ENCODE measurements at places on chromosomes 6 and 20.

DNA sequence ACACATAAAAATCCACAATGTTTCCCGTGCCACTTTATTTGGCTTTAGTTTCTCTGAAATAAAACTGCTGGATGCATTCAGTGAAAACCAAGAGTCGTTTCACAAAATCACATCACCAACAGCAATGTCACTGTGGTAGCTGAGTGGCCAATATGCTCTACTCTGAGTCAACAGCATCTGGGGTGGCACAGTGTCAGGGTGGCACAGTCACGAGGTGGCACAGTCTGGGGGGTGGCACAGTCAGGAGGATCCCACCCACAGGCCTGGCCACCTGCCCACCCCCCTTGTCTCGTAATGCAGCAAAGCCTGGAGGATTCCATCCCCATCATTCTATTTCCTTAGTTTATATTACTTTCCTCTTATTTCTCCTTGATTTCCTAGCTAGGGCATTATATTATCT is 87.0 kb downstream of the ANKRD60 start:
- DNase-seq: peak; percentile 80

- no peak for DNase-seq
These were observed 525.4 kb upstream of the ID4 start for GRCh38 chr6:19311786-19312185.

- no peak for DNase-seq
These were observed 5.5 kb downstream of the BMP7 start for GRCh38 chr20:57260934-57261333.

- DNase-seq: no peak
These were observed 8.3 kb downstream of the BAK1 start for GRCh38 chr6:33571637-33572316.

DNA sequence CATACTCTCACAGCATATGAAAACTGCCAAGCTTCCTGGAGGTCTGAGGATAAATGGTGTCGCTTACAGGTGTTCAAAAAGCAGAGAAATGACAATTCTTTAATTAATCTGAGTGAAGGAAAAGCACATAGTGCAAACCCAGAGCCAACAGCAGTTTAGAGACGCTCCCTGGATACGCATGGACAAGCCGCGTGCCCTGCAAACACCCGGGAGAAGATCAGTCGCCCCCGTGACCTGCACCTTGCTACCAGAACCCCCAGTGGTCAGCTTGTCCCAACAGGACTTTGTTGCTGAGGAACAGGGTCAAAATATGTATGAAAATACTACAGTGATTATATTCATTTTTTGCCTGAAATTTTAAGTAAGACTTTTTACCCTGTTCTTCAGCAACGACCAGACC is 93.9 kb downstream of the PSMG4 start:
- no peak for DNase-seq

DNA sequence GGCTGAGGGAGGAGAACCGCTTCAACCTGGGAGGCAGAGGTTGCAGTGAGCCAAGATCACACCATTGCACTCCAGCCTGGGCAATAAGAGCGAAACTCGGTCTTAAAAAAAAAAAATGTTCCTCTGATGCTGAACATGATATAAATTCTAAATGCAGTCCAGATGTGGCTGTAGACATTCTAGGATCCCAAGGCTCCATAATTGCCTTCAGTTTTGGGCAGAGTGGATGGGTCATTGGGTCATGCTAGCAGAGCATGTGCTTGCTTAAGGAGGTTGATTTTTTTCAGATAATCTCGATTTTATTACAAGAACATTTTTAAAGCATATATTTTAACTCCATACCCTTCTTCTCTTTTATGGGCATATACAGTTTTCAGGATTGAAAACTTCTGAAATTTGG is 112.0 kb downstream of the UTRN start:
- DNase-seq: no peak

- no peak for DNase-seq
These were observed 253.0 kb downstream of the TRDN start for GRCh38 chr6:123383718-123384117.

- DNase-seq: no peak
These were observed 52.2 kb downstream of the MANEA start for GRCh38 chr6:95629551-95629950.

GRCh38 chr6:158584236-158584651 is 24.4 kb downstream of the TMEM181 start:
- DNase-seq: no peak

- no peak for DNase-seq
These were observed 145.3 kb downstream of the GMPR start for GRCh38 chr6:16383607-16384206.

DNA sequence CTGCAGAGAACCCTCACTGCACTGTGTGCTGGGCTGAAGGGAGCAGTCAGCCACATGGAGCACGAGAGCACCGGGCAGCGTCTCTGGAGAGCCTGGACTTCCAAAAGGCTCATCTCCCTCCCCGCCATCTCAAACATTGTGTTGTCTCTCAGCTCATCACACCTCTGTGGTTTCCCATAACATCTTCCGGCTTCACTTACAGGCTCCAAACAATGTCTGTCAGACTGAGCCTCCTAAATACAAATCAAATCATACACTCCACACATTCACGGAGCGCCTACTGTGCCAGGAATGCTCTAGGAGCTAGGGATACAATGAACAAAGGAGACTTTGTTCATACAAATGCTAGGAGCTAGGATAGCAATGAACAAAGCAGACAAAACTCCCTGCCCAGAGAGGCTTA is 398.0 kb downstream of the RNGTT start:
- DNase-seq: no peak

- no peak for DNase-seq
These were observed 138.4 kb upstream of the SPACA1 start for GRCh38 chr6:87908978-87909811.

GRCh38 chr20:33567949-33568348 is 78.1 kb downstream of the CBFA2T2 start:
- no peak for DNase-seq

DNA sequence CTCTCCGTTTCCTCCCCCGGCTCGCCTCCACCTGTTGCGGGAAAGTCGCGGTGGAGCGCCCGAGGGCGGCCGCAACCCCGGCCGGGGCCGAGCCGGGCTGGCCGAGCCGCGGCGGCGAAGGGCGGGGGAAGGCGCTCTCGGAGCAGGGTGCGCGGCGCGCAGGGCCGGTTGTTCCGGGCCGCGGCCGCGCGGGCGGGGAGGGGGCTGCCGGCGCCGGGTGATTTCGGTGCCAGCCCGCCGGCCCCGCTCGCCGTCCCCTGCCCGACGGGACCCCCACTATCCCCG is 235 bp downstream of the MAP7 start:
- no peak for DNase-seq

- DNase-seq: no peak
These were observed 542.1 kb upstream of the MAN1A1 start for GRCh38 chr6:119891644-119892043.
